ENCODE measurements at places on chromosomes 5 and 9. TPM values are rescaled to one million over a fixed set of nuclear protein-coding genes. Genes with fewer than 3 reads are reported as not detected.

Gene OR1J2
- total RNA-seq: 0.29 TPM

- peak; percentile 78 for DNase-seq
Observed at GRCh38 chr5:67774267-67774552, 441.3 kb upstream of the PIK3R1 start.

GRCh38 chr5:180646289-180646962, 3.0 kb downstream of the FLT4 start:
- peak; percentile 79 for DNase-seq

Gene SLC26A2
- total RNA-seq: 22.1 TPM

DNA sequence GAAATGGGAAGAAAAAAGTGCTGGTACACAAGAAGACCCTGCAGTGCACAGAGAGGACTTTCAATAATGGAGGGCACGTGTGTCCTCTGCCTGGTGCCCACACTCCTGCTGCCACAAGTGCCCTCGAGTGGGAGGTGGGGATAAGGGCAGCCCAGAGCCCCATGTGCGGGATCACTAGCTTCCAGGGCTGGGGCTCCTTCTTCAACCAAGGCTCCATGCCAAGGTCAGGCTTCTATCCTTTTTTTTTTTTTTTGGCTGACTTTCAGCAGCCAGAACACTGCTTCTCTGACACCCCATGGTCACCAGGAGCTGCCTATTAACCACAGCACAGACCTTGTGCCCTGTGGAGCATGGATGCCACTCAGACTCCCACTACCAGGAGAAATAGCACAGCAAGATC, 7.5 kb downstream of the ACSL6 start:
- peak; percentile 13 for DNase-seq

DNA sequence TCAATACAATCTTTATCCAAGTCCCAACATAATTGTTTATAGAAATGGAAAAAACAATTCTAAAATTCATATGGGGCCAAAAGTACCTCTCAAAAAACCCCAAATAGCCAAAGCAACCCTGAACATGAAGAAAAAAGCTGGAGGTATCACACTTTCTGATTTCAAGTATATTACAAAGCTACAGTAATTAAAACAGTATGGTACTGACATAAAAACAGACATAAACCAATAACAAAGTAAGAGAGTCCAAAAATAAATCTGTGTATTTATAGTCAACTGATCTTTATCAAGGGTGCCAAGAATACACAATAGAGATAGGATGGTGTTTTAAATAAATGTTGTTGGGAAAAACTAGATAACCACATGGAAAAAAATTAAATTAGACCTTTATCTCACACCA, 13.6 kb upstream of the GOLPH3 start:
- no peak for DNase-seq

Gene HTR4
- total RNA-seq: not detected
